ENCODE measurements at places on chromosomes 1 and 21.

- peak; percentile 5 for DNase-seq
These were observed 356.5 kb downstream of the GPATCH2 start for GRCh38 chr1:217274416-217274815.

DNA sequence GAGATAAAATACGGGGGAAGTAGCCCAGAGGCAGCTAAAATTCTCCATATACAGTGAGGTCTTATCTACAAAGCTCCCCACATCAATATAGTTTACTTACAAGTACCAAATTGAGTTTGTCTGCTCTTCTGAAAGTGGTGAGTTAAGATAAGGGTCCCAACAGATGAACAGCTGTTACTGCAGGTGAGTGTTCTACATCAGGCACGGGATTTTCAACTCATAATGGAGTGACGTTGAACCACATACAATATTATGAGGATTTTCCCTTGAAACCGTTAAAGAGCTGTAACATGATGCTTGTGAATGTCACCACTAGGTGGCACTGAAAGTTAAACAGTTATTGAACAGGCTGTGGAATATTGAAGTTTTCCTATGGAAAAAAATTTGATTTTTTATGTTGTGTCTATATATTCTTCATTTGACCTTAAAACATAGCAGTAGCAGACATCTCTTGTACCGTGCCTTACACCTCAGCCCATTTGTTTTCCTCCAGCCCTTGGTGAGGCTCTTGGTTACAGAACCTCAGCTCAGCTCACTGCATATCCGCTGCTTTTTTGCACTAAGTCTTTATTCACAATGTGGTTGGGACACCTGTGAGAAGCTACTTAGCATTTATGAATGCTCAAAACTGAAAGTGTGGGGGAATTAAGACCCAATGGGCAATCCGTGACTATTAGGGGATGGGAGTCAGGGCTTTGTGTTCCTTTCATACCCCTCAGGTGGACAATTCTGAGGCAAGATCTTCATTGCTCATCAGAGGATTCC lies 23.2 kb downstream of the CD1D start:
- peak; percentile 65 for DNase-seq

DNA sequence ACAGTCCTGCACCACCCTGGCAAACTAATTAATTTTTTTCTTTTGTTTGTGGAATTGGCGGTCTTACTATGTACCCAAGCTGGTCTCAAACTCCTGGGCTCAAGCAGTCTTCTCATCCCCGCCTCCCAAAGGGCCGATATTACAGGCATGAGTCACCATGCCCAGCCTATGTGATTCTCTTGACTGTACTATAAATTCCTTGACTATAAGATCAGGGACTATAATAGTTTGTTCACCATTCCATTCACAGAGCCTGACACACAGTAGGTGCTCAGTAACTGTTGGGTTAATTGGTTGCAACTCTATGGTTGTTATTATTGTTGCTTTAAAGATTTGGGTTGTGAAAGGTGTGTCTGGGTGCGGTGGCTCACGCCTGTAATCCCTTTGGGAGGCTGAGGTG lies 17.2 kb downstream of the DAP3 start:
- peak; percentile 76 for DNase-seq

DNA sequence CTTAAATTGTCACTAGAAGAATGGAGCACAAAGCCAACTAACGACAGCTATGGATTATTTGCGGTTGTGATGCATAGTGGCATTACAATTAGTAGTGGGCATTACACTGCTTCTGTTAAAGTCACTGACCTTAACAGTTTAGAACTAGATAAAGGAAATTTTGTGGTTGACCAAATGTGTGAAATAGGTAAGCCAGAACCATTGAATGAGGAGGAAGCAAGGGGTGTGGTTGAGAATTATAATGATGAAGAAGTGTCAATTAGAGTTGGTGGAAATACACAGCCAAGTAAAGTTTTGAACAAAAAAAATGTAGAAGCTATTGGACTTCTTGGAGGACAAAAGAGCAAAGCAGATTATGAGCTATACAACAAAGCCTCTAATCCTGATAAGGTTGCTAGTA lies 13.5 kb downstream of the USP1 start:
- no peak for DNase-seq

DNA sequence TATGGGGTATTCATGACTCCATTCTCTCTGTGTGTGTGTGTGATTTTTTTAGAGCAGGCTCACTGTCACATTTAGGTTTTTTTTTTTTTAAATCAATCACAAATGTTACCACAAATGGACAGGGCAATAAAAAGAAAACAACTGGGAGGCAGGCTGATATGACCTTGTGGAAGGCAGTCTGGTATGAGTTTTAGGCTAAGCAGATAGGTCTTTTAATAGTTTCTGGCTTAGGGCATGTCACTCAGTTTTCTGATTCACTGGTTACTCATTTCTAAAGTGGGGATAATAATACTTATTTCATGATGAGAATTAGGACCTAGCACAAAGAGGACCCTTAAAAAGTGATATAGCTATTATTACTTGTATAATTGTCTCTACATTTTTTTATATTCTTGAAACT lies 278.9 kb downstream of the RYR2 start:
- DNase-seq: no peak

DNA sequence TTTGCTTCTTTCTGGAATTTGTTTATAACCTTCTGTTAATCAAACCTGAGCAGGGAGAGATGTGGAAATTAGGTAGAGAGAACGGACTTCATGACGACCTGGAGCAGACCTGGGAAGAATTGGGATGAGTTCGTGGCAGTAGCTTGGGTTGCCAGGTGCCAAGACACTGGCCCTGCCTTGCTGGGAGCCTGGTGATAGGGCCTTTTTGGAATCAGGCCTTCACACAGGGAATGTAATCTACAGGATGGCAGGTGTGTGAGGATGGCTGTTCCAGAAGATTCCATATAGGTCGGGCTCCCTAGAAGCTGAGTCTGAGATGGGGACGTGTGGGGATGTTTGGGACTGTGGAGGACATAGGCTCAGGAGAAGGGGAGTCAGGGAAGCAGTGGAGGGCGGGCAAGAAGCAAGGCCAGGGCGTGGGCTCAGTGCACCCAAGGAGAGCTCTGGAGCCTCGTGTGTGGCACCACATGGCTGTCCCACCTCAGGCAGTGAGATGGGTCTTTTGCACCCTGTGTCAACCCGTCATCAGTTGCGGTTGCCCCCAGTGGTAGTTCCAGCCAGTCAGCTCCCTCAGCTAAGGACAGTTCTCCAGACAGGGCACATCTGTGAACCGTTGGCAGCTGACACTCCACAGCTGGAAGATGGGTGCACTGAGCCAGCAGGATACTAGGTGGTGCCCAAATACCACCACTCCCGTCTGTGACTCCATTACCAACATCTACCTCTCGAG lies 395.9 kb downstream of the MATN1 start:
- no peak for DNase-seq

GRCh38 chr1:25944986-25945385 lies 38.8 kb upstream of the STMN1 start:
- DNase-seq: no peak

DNA sequence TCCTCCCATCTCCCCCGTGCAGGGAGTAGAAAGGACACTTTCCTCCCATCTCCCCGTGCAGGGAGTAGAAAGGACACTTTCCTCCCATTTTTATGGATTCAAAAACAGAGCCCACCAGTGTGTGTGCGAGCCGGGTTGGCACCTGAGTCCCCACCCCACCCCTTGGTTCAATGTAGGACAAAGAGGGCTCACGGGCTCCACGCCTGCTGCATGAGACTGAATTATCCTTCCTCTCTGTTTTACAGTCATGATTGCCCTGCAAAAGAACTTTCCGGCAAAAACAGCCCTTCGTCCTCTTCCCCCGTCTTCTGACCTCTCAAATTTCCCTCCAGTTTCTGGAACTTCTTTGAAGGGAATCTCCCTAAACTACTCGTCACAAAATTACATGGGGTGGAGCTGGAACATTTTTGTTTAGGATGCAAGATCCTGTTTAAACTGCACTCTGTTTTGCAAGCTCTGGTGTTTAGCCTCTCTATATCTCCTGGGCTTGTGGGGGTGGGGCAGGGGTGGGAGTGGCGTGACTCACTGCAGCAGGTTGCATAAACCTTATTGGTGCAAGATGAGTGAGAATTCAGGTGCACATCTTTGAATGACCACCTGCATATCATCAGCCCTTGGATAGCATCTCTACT lies 99.8 kb downstream of the PSMG1 start:
- no peak for DNase-seq

- DNase-seq: no peak
These were observed 55.6 kb upstream of the ADAR start for GRCh38 chr1:154663471-154664060.

Data from EH (cell line).